ENCODE measurements at places on chromosomes 2 and 18.

GRCh38 chr2:29269765-29270109, 154.5 kb downstream of the CLIP4 start:
- no peak for DNase-seq

DNA sequence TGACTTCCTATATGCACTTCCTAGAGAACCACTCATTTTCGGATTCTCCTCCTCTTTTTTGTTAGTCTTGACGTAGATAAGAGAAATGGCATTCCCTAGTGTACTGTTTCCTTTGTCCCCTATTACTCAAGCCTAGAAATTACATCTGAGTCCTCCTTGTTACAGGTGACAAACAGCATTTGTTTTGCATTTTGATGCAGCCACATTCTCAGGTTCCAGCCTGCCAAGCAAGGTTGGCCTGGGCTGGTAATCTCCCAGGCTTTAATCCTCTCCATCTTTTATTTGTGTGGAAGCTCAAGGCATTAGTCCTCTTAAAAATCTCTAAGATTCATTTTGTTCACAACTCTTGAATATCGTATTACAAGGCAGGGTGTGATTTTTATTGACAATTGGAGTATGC, 318.0 kb upstream of the NRP2 start:
- no peak for DNase-seq

- no peak for DNase-seq
Observed at GRCh38 chr2:237205561-237205971, 119.9 kb downstream of the COPS8 start.

DNA sequence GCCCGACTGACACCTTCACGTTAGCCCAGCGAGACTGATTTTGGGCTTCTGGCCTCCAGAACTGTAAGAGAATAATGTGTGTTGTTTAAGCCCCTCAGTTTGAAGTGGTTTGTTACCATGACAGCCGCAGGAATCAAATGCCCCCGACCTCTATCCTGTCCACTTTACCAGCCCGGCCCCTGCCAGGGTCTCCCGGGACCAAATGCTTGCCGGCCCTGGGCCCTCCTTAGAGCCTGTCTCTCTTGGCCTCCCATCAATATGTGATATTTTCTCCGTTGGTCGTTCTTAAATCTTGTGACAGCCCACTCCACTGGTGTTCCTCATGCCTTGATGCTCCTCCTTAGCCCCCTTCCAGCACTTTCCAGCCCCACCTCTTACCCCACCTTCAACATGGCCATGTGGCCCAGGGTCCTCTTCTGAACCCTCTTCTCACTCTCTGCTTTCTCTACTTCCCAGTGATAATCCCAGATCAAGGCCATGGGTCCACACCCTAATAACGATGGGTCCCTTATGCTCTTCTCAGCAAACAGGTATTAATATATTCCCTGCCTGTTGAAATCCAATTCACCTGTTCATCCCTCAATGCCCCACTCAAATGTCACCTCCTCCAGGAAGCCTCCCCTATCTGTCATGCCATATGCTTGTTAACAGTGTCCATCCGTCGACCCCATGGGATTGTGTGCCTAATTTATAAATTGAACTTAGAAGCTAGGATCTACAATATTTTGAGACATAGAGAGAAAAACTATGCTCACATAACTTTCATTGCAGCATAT, 192.8 kb downstream of the ZFP36L2 start:
- no peak for DNase-seq

DNA sequence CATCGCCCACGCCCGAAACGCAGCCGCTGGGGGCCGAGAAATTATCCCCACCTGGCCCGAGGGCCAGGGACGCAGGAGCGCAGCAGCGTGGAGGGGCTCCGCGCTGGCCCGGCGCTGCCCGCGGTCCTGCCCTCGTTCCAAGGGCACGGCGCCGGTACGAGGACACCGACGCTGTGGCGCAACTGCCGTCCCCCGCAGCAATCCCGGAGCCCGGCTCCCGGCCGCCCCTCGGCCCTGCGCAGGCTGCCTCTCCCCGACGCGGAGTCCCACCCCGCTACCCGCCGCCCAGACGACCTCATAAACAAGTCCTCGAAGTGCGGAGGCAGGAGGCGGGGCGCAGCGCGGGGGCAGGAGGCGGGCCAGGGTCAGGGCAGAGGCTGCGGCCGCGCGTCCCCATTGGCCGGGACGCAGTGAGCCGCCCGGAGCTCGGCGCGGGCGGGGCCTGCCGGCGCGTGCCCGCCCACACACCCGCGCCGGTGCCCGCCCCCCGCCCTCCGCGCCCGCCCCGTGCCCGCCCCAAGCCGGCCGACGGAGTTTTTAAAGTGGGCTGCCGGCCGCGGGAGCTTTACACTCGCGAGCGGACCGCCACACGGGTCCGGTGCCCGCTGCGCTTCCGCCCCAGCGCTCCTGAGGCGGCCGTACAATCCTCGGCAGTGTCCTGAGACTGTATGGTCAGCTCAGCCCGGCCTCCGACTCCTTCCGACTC, at the start of gene EPAS1:
EPAS1 (plus strand) TSS at position 568 of the 706 bp plus-strand sequence. CDS start 505 bp downstream, outside the sequence.
- peak; percentile 81 for DNase-seq

- peak; percentile 64 for DNase-seq
Observed at GRCh38 chr2:219736209-219736608, 108.8 kb downstream of the SLC4A3 start.

DNA sequence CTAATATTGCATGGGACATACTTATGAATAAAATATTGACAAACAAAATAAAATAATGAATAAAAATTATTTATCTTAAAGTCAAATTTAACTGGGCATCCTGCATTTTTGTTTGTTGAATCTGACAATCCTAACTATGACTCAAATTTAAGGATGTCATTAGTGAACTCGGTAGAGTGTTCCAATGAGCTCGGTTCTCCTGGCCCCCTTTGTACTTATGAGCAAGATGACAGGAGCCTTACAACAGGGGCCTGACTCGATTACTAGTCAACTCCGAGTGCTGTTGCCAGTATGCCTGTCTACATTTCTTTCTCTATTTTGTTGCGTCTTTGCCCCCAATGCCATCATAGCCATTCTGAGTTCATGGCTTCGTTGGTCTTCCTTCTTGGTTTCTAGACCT, 40.3 kb downstream of the HRH4 start:
- no peak for DNase-seq

DNA sequence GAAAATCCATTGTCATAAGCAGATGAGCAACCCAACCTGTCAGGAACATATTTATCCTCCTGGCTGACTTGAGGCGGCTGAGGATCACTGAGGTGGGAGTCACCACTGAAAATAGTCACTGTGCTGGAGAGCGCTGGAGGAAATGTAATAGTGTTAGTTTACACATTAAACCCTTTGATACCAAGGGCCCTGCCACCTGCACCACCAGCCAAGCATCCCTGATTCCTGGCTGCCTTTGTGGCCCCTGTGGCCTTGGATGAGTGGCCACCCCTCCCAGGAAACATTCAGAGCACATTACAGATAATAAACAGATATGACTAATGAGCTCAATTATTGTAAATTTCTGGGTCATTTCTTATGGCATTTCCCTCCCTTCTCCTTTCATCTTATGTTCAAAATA, 105.9 kb downstream of the LYPD1 start:
- no peak for DNase-seq

DNA sequence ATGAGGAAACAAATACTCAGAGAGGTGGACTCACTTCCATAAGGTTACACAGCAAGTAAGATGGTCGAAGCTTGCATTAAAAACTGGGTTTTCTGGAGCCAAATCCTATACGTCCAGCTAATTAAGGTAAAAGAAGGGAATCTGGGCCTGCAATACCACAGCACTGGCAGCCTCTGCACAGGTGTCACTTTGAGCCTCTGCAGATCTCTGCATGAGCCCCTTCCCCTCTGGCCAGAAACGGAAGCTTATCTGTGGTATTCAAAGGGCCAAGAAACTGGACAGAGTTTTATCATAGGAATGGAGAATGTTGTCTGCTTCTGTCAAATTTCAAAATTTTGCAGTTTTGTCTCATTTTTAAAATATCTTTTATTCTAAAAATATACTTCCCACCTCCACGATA, 76.1 kb downstream of the OSR1 start:
- DNase-seq: no peak

DNA sequence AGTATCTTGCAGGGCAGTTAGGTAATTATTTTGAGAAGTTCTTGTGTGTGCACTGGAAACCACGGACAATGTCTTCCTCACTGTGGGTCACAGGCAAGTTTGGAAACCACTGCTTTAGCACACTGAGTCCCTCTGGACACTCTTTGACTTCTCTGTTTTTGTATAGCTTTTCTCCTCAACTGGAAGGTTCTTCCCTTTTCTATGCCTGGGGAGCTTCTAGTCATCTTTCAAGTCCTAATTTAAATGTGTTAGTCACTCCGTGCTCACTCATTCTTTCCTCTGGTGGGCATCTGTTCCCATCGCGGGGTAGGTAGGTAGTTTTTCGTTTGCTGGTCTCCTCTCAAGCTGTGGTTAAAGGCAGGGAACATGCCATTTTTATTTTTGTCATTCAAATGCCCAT, 32.1 kb downstream of the E2F6 start:
- no peak for DNase-seq

DNA sequence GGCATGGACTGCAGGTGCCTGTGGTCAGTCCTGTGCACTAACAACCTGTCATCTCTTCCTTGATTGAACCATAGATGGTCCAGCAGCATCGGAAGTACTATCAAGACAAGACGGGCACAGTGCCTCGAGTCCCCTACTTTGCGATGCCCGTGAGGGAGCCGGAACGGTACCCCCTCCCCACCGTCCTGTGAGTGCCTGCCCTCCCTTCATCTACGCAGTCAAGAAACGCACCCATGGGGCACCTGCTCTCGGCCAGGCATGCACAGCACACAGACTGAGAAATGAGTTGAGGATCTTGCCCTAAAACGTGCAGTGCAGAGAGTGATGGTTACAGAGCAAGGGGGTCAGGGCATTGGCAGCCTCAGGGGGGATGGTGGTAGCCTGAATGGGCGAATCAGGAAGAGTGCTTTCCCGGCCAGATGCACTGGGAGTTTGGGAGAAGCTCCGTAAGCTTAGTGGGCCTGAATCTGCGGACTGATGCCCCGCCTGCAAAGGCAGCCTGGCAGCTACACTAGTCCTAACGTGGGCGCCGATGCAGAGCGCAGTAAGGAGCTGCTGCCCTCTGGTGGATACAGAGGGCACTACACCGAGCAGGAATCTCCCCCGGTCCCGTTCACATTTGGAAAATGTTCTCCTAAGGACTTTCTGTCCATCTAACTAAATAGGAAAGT, 63.6 kb downstream of the CIB4 start:
- peak; percentile 69 for DNase-seq

- no peak for DNase-seq
Observed at GRCh38 chr2:239910404-239910803, 114.7 kb downstream of the NDUFA10 start.

DNA sequence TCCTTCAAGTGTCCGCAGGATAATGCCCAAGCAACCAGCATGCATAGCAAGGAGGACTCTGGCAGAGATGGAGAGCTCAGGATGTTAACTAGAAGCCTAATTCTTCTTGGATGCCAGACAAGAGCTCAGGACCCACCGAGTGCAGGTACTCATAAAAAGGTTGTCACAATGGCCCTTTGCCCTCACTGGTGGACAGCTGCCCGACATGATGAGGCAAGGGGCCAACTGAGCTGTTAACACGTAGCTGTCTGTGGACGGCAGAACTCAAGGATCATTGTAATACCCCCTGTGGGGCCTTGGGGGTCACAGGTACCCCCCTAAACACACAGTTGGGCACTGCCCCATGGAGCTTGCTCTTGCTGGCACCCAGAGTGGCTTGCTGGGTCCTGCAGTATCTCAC, 393.7 kb downstream of the PIK3C3 start:
- DNase-seq: no peak

DNA sequence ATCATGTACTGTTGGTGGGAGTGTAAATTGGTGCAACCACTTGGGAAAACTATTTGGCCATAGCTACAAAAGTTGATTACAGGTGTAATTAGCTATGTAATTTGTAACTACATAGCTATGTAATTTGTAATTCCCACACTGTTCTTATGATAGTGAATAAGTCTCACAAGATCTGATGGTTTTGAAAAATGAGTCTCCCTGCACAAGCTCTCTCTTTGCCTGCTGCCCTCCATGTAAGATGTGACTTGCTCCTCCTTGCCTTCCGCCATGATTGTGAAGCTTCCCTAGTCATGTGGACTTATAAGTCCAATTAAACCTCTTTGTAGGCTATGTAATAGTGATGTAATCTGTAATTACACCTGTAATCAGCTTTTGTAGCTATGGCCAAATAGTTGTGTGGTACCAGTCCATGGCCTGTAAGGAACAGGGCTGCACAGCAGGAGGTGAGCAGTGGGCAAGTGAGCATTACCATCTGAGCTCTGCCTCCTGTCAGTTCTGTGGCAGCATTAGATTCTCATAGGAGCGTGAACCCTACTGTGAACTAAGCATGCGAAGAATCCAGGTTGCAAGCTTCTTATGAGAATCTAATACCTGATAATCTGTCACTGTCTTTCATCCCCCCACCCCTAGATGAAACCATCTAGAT, 133.7 kb upstream of the COPS8 start:
- no peak for DNase-seq

DNA sequence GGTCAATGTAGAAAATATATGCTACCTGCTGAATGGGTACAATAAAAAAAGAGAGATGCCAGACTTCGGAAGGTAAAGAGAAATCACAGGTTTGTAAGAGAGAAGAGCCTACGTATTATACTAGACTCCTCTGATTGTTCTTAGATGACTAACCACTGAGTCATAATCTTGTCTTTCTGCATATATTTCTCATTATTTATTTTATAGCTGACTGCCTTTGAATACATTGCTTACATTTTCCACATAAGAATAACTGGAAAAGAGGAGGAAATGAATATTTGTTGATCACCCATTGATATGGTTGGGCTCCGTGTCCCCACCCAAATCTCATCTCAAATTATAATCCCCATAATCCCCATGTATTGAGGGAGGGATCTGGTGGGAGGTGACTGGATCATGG, 90.3 kb upstream of the RAB27B start:
- DNase-seq: no peak

DNA sequence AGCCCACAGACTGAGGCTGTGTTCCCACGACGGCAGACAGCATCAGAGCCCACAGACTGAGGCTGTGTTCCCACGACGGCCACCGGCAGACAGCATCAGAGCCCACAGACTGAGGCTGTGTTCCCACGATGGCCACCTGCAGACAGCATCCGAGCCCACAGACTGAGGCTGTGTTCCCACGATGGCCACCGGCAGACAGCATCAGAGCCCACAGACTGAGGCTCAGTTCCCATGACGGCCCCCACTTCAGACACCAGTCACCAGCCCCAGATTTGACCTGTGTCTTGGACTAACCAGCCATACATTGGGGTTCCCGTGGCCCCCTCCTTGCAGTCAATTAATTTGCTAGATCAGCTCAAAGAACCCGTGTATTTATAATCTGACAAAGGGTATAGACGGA, 57.8 kb upstream of the SNTG2 start:
- DNase-seq: no peak

GRCh38 chr2:46383113-46383395, 85.8 kb downstream of the EPAS1 start:
- DNase-seq: no peak

Measured in neuronal stem cell (in vitro differentiated cells).